ENCODE measurements at places on chromosomes 2 and 18.

DNA sequence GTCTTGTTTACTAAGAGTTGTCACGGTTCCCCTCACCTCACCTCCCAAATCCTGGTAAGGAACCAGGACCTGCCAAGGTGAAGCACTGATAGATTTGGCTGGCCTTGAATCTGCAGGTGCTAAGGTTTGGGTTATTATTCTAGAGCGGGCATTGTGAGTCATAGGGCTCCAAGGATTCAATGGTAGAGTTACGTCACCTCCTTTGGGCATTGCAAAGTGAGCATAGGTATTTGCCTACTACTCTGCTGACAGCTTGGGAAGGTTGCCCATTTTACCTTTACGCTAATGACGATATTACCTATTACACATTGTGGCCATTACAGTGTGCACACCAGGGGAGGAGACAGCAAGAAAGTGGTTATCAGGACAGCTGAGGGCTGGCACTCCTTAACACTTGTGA is 59.3 kb downstream of the SETBP1 start:
- DNase-seq: no peak

- no peak for DNase-seq
Observed at GRCh38 chr2:53715568-53715967, 52.0 kb upstream of the CHAC2 start.

GRCh38 chr18:75592527-75592926 is 165.0 kb upstream of the SMIM21 start:
- no peak for DNase-seq

DNA sequence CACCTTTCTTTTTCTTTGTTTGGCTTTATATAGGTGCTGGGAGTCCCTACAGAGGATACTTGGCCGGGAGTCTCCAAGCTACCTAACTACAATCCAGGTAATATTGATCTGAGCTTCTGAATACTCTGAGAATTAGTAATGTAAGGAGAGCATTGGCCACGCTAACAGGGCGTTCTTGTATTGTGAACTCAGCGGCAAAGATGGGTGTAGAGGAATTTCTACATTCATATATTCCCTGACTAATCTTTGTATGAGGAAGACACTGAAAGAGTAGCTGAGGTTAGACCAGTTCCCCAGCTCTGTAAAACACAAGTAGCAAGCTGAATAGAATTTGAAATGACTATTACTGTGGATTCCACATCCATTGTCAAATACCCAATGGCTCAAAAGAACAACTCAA is 48.5 kb downstream of the CDK15 start:
- no peak for DNase-seq

GRCh38 chr2:39506215-39506614 is 69.1 kb upstream of the MAP4K3 start:
- DNase-seq: no peak

- DNase-seq: no peak
Observed at GRCh38 chr2:127614246-127614645, 31.7 kb upstream of the GPR17 start.

DNA sequence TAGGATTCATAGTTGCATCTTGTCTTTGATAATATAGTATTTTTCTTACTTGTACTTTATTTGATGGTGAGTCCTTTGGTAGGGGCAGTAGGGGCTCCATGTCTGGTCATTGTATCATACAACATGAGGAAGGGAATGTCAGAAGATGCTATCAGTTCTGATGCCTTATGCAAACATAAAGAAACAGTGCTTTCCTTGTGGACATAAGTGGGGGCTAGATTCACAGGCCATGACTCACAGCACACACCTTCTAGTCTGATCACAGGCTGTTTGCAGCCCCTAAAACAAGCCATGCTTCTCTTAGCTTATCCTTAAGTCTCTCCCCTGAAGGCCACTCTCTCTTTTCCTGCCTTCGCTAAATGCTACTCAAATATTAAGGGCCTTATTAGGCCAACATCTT is 10.7 kb upstream of the SLC14A1 start:
- no peak for DNase-seq

- no peak for DNase-seq
Observed at GRCh38 chr2:30627151-30627550, 180.1 kb downstream of the CAPN13 start.

DNA sequence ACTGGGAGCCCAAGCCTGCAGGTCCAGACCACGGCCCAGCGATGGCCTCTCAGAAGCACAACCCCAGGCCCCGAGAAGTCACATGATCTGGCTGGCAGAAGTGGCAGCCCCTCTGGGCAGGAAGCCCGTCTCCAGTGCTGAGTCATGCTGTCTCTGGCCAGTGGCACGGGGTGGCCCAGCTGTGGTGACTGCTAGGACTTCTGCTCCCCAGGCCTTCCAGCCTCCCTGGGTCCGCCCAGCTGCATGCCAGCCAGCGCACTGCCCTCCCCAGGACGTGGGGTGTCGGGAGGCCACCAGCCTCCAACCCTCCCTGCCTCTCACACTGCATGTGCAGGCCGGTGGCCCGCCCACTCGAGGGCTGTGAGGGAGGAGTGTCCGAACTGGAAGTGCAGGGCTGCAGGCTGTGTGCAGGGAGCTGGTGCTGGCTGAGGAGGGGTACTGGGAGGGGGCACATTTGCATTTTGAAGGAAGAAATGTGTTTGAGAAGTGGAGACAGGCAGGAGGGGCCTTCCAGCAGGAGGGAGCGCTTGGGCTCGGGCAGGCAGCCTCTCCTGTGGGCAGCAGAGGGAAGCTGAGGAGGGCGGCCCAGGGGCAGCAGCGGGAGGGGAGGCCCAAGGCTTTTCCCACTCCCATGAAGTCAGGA is 17.0 kb upstream of the HPCAL1 start:
- no peak for DNase-seq

- DNase-seq: no peak
Observed at GRCh38 chr2:137096187-137096586, 330.8 kb downstream of the THSD7B start.

DNA sequence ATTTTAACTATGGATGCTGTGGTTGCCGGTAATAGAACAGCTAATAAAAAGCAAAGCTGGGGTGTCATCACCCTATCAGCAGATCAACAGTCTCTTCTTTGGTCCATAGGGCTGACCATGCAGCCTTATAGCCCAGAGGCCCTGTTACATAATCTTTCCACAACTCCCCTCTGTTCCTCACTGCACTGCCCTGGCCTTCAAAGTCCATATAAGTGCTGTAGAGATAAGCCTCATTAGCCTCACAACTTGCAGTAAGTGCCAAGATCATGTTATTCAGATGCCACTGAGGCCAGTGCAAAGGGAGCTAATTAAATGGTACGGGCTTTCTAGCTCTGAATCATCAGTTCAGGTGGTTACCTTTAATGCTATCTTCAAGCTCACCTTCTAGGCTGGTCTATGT is 89.7 kb upstream of the CXCR4 start:
- DNase-seq: no peak

DNA sequence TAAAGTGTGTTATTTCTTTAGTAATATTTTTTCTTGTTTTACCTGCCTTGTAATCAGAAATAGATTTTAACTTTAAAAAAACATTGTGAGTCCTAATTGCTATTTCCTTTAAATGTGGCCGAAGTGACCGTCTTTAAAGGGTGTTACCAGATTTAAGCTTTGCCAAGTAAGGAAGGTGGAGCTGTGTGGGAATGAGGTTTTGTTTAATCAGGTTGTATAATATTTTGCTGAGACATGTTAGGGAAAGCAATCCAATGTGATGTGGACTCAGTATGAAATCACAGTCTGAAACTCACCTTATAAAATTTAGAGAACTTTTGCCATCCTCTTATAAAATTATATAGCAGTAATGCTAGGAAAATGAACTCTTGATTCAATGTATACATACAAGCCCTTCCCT is 32.9 kb upstream of the ITPRID2 start:
- DNase-seq: no peak

- DNase-seq: no peak
Observed at GRCh38 chr2:168494190-168494711, 38.2 kb downstream of the CERS6 start.

GRCh38 chr2:85950743-85951142 is 62.0 kb upstream of the ST3GAL5 start:
- no peak for DNase-seq

DNA sequence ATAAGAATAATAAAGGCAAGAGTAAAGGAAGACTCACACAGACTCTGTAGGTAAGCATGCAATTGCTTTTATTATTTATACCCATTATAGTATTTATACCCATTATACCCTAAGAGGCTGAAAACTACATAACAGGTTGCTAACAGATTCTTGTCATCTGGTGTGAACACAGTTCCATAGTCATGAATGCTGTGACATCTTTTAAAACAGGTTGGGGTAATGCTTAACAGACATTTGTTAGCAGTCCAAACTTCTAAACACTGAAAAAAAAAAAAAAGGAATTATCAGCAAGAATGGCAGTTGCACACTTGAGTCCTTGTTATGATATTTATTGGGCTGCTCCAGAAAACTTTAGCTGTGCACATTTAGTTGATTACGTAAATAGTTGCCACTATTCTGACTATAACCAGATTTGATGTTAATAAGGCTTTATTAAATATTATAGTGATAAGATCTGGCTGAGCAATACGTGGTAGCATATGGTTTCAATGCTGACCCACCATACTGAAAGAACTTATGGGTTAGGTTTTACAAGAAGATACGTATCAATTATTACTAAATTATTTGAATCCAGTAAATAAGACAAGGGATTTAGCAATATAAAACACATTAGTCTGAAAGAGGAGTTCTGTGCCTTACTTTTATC is 888.8 kb downstream of the LRRTM4 start:
- DNase-seq: no peak

- DNase-seq: no peak
Observed at GRCh38 chr2:221330436-221330835, 241.7 kb downstream of the EPHA4 start.
